ENCODE measurements at places on chromosomes 1 and 21. TPM values are rescaled to one million over a fixed set of nuclear protein-coding genes. Genes with fewer than 3 reads are reported as not detected.

The SPRR2E gene
- not detected for total RNA-seq

The KRTAP13-2 gene
- total RNA-seq = not detected

The CLEC20A gene
- not detected for total RNA-seq

The PIK3C2B gene
- 50.5 TPM for total RNA-seq

DNA sequence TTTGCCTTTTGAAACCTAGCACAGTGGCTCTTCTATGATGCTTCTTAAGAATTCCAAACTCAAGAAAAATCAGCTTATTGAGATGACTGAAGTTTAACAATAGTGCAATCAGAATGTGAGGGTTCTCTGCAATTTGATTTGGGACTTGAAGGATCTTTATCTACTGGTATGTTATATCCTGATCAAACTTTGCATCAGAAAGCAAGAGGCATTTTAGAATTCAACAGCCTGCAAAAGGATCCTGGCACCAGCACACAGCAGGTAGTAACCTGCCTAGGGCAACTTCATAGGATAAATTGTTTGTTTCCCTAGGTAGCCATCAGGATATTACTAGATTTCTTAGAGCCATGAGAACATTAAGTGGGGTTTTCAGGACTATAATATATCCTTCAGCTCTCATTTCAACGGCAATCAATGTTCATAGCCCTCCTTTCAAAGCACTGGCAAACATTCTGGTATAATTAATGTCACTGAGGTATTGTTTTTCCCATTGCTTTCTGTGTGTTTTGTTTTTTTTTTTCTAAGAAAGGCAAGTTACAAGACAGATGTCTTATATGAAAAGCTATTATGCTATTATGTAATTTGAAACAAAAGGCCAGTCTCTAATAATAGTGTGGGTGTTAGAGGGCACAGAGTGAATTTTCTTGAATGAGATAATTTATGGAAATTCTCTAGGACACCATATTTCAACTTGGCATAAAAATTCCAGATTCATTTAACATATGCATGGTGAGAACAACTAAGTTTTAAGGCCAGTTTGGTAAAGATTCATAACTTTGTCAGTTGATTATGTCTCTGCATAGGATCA, 34.5 kb downstream of the NTNG1 start:
- no peak overlapping the region for H3K27ac ChIP-seq
- peaks cover 8% of the 10 kb centered on the region for H3K27me3 ChIP-seq
- H3K36me3 ChIP-seq = no peaks in the 10 kb centered on the region
- no peaks in the 10 kb centered on the region for H3K4me1 ChIP-seq

GRCh38 chr1:117732956-117733355, 127.1 kb downstream of the TENT5C start:
- H3K4me3 ChIP-seq = no peak overlapping the region
- no peak for DNase-seq
- no peaks in the 10 kb centered on the region for H3K27me3 ChIP-seq
- H3K4me1 ChIP-seq = peaks cover 16% of the 10 kb centered on the region
- H3K27ac ChIP-seq = no peak overlapping the region
- H3K36me3 ChIP-seq = no peaks in the 10 kb centered on the region

DNA sequence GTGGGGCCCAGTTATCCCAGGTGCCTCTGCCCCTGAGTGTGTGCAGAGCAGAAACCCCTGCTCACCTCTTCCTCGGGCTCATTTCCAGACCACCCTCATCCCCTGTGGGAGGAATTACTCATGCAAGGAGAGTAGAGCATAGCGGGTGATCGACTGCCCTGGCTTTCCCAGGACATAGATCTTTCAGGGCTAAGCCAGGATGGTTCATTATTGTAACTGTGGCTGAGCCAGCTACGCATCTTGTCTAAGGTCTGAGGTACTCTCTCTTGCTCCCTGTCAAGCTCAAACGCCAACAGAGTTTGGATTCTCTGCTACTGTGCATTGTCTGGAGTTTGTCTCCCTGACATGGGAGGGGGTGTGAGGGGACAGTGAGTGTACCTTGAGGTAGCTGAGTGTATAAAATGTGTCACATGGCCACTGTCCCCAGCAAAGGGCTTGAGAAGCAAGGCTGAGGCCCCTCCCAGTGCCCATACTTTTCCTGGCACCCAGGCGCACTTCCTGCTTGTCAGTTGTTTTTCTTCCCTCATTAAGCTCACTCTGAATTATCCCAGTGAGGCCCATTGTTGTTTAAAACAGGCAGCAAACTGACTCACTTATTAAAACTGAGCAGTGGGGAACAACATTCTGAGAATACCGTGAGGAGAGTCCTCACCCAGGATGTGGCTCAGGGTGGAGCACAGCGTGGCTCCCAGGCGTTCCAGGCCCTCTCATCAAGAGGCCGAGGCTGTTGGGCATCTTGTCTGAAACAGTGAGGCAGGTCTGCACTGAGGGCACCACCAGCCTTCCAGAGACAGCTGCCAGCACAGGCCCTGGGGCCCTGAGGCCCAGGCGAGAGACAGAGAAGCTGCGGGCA, 92.9 kb downstream of the LAMC2 start:
- DNase-seq = no peak
- H3K27me3 ChIP-seq = no peaks in the 10 kb centered on the region
- H3K27ac ChIP-seq = peak overlapping the region; percentile 74

DNA sequence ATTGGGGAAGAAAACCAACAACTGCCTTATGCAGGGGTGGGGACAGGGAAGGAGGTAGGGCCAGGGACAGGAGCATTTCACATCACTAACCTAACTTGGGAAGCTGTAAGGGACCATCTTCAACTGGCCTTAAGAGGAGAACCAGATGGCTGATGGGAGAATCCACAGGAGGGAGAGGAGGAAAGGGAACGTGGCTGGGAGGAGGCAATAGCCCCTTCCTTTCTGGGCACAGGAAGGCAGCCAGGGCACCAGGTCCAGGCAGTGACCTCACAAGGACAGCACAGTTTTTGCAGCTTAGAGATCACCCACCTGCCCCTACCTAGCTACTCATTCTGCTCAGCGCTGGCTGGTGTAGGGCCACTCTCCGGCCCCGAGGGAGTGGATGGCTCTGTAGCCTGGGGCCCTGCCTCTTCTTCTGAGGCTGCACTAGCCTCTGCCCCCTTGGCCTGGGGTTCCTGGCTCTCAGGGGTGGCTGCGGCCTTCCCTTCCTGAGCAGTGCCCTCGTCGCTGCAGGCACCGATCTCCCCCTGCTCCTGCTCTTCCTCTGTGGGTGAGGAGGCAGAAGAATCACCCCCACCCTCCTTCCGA, 1.7 kb downstream of the MARCKSL1 start:
- peaks cover 56% of the 10 kb centered on the region for H3K4me1 ChIP-seq
- no peak for DNase-seq
- H3K4me3 ChIP-seq = peak overlapping the region; percentile 63
- H3K36me3 ChIP-seq = peaks cover 37% of the 10 kb centered on the region
- H3K27me3 ChIP-seq = no peaks in the 10 kb centered on the region

DNA sequence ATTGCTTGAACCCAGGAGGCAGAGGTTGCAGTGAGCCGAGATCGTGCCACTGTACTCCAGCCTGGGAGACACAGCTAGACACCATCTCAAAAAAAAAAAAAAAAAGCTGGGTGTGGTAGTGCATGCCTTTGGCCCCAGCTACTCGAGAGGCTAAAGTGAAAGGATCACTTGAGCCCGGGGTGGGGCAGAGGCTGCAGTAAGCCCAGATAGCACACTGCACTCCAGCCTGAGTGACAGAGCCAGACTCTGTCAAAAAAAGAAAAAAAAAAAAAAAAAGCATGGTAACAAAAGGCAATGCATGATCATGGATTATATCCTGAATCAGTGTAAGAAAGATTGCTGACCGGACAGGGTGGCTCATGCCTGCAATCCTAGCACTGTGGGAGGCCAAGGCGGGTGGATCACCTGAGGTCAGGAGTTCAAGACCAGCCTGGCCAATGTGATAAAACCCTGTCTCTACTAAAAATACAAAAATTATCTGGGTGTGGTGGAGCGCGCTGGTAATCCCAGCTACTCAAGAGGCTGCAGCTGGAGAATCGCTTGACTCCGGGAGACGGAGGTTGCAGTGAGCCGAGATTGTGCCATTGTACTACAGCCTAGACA, 76.3 kb downstream of the RUSC1 start:
- no peak overlapping the region for H3K4me3 ChIP-seq
- no peaks in the 10 kb centered on the region for H3K4me1 ChIP-seq
- H3K36me3 ChIP-seq = peaks cover 34% of the 10 kb centered on the region

GRCh38 chr1:182634306-182635072, 30.3 kb upstream of the RGS16 start:
- H3K36me3 ChIP-seq = no peaks in the 10 kb centered on the region
- H3K4me1 ChIP-seq = peaks cover 10% of the 10 kb centered on the region
- H3K4me3 ChIP-seq = no peak overlapping the region
- no peak for DNase-seq

DNA sequence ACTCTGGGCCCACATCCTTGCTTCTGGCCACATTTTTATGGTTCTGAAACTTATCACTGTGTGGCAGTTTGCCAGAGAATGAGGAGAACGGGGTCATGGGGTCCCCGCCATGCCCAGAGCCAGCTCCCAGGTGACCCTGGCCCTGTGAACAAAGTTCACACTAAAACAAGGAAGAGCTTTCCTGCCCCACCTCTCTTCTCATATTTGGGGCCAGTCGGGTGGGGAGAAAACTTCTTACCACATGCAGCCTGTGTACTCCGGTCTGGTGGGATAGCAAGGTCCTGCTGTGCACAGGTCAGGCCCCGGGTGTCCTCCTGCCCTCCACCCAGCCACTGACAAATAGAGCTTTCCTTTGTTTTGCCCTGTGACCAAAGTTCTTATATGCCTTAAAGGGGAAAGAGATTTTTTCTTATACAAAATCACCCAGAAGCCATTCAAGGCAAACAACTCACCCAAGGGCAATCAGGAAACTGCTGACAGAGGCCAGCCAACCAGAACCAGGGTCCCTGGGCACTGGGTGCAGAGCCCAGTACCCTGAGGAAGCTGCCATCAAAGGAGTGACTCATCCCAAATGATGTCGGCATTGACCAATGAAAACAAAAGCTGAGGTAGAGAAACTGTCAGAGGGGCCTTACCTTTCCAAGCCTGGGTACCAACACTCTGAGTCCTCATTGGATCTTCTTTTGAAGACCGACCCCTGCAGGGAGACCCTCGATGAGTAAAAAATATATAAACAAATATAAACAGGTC, 53.6 kb downstream of the OLIG1 start:
- H3K27me3 ChIP-seq = peaks cover 14% of the 10 kb centered on the region
- DNase-seq = no peak
- no peaks in the 10 kb centered on the region for H3K36me3 ChIP-seq

- no peaks in the 10 kb centered on the region for H3K27me3 ChIP-seq
- DNase-seq = no peak
Measured at GRCh38 chr1:63407002-63407401, 39.6 kb downstream of the ALG6 start.

- no peak overlapping the region for H3K4me3 ChIP-seq
- peaks cover 91% of the 10 kb centered on the region for H3K4me1 ChIP-seq
- H3K27me3 ChIP-seq = no peaks in the 10 kb centered on the region
- H3K36me3 ChIP-seq = peaks cover 9% of the 10 kb centered on the region
- no peak for DNase-seq
Measured at GRCh38 chr1:27114546-27114945, 40.4 kb downstream of the SLC9A1 start.

DNA sequence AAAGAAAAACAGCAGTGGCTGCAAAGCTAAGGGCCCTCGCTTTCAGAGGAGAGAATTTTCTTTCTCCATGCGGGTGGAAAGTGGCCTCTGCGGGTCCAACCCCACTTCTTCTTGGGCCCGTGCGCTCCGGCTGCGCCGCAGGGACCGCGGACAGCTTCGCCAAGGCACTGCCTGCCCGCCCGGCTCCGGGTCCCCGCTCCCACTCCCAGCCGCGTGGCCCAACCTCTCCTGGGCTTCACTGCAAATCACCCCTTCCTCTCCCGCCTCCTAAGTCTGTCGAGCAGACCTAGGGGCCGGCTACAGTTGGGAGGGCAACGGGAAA, 1.0 kb upstream of the RUNX3 start:
- H3K36me3 ChIP-seq = no peaks in the 10 kb centered on the region
- no peak overlapping the region for H3K4me3 ChIP-seq
- H3K27me3 ChIP-seq = peaks cover 94% of the 10 kb centered on the region
- no peak overlapping the region for H3K27ac ChIP-seq

DNA sequence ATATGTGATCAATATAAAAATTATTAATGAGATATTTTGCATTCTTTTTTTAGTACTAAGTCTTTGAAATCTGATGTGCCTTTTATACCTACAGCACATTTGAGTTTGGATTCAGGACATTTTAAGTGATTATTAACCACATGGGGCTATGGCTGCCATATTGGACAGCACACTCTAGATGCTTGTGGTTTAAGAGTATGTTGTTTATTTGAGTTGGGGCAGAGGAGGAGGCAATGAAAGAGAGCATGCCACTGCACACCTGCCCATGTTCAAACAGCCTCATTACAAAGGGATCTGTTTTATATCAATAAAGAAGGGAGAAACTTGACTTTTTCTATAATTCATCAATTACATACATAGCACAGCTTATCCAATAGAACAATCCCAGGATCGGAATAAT, 99.4 kb upstream of the EDEM3 start:
- no peaks in the 10 kb centered on the region for H3K36me3 ChIP-seq
- H3K27ac ChIP-seq = no peak overlapping the region
- DNase-seq = no peak
- H3K4me1 ChIP-seq = peaks cover 12% of the 10 kb centered on the region
- H3K4me3 ChIP-seq = no peak overlapping the region

GRCh38 chr1:109996476-109996875, 11.9 kb downstream of the AHCYL1 start:
- no peak overlapping the region for H3K4me3 ChIP-seq
- H3K27ac ChIP-seq = no peak overlapping the region
- H3K27me3 ChIP-seq = no peaks in the 10 kb centered on the region

DNA sequence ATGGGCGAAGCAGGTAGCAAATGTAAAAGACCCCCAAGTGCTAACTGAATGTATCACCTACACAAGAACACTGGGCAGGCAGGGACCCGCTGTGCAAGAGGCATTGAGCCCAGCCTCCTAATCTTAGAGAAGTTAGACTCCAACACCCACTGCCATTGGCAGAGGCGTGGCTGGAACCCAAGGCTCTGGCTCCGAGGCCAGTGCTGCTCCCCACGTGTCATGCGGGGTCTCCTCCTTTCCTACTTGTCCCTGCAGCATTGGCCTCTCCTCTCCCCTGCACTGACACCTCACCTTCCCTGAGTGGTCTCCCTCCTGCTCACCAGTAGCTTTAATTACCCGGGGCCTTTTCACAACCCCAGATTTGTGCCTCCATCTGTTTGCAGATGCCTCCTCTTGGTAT, 107.0 kb downstream of the GALNT2 start:
- no peak overlapping the region for H3K27ac ChIP-seq
- peaks cover 8% of the 10 kb centered on the region for H3K36me3 ChIP-seq
- H3K4me3 ChIP-seq = no peak overlapping the region
- no peaks in the 10 kb centered on the region for H3K27me3 ChIP-seq
- DNase-seq = no peak

- H3K27me3 ChIP-seq = no peaks in the 10 kb centered on the region
- peak overlapping the region; percentile 80 for H3K27ac ChIP-seq
- peak; percentile 84 for DNase-seq
- H3K4me3 ChIP-seq = no peak overlapping the region
- no peaks in the 10 kb centered on the region for H3K36me3 ChIP-seq
- H3K4me1 ChIP-seq = peaks cover 40% of the 10 kb centered on the region
Measured at GRCh38 chr21:34545079-34545884, 33.3 kb upstream of the KCNE1 start.

- H3K4me3 ChIP-seq = no peak overlapping the region
- DNase-seq = no peak
- peaks cover 6% of the 10 kb centered on the region for H3K4me1 ChIP-seq
Measured at GRCh38 chr1:36707221-36707620, 224.5 kb upstream of the CSF3R start.
